ENCODE measurements at places on chromosomes 2 and 18.

GRCh38 chr2:229519655-229520430 lies 194.5 kb downstream of the DNER start:
- DNase-seq = no peak

DNA sequence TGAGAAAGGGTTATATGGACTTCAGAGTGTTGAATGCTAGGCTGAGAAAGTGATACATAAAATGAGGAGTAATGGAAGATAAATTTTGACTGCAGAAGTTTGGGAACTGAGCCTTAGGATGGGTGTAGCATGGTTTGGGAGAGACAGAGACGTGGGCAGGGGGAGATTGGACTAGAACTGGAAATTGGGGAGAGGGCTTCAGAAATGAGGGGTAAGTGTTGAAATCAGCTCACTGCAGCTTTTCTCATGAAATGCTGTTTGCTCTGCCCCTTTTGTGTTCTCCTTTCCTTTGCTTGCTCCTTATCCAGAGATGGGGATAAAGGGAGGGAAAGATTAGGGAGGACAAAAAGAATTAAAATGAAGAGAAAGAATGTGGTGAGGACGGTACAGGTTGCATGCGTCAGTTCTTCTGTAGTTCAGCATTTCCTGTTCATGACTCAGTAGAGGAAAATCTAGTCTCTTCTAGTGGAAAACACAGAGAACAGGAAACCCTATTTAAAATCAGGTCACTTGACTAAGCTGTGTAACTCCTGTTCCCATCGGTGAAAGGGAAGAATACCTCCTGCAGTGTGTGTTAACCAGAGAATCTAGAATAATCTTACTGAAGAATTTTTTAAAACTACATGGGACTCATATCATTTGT lies 105.6 kb downstream of the CRIM1 start:
- no peak for DNase-seq

- DNase-seq = no peak
Measured at GRCh38 chr2:190267302-190267701, 52.3 kb downstream of the HIBCH start.

DNA sequence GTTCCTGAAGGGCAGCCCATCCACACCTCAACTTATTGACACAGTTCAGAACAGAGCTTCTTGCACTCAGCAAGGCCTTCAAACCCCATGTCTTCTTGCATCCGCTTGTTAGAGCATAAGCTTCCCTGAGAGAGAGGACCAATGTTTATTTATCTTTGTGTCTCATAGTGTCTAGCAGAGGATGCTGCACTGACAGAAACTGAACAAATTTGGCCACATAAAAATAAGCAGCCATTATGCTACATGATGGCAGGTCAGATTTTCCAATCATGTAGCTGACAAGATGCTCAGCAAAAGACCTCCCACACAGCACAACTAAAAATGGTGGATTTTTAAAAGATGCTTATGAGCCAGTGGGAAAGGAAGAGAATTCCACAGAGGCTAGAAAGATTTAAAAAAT lies 38.1 kb upstream of the SIGLEC15 start:
- DNase-seq = no peak

DNA sequence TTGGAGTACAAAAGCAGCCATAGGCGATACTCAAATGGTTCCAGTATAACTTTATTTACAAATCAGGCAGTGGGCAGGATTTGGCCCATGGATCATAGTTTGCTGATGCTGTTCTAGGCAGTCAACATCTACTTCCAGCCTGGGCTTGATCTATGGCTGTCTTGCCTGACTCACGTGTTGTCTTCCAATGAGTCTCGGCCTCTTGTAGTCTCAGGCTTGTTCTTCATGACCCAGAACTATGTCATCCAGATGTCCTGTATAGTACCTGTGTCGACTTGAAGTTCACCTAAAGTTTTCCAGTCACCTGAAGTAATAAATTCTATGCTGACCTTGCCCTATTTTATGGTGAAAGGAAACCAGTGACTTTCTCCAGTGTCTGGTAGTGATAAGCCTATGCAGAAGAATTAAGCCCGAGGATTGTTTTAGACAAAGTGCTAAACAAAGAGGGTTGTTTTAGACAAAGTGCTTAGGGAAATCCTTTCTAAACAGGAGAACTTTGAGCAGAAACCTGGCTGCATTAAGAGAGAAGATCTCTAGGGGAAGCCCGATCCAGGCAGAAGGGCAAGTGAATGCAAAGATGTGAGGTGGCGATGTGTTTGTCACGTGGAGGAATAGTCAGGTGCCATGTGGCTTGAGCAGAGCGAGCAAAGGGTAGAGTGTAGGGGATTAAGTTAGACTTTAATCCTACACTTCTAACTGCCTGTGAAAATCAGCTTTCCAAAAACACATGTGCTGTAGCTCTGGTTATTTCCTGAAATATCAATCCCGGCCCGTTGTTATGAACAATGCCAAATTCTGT lies 8.5 kb upstream of the THNSL2 start:
- DNase-seq = no peak

Measured in DMS 273 treated with DMSO at 0.1 percent for 48 hours (cell line).